ENCODE measurements at places on chromosomes 1 and 21.

DNA sequence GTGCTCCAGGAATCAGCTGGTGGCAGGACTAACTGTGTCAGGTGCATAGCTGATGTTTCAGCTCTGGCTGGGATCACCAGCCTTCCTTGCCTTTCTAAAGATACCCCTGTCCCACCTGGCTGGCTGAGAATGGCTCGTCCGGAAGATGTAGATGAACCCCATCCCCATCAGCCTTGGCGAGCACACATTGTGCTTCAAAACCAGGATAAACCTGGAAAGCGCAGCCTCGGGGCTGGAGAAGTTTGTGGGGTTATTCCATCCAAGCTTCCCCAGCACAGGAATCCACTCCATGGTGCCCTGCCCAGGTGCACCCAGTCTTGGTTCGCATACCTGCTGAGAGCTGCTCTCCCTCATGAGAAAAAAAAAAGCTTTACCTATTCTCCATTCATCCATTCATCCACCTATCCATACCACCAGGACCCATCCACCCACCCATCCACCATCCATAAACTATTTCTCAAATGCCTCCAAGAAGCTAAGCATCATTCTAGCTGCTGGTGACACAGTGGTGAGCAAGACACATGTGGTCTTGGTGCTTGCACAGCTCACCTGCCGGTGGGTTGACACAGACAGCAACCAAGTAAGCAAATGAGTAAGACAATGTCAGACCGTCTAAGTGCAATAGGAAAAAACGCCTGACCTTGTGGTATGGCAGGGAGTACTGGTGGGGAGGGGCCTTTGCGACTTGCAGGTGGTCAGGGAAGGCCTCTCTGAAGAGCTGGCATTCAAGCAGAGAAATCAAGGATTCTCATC lies 94.0 kb downstream of the DMRTB1 start:
- DNase-seq: no peak

DNA sequence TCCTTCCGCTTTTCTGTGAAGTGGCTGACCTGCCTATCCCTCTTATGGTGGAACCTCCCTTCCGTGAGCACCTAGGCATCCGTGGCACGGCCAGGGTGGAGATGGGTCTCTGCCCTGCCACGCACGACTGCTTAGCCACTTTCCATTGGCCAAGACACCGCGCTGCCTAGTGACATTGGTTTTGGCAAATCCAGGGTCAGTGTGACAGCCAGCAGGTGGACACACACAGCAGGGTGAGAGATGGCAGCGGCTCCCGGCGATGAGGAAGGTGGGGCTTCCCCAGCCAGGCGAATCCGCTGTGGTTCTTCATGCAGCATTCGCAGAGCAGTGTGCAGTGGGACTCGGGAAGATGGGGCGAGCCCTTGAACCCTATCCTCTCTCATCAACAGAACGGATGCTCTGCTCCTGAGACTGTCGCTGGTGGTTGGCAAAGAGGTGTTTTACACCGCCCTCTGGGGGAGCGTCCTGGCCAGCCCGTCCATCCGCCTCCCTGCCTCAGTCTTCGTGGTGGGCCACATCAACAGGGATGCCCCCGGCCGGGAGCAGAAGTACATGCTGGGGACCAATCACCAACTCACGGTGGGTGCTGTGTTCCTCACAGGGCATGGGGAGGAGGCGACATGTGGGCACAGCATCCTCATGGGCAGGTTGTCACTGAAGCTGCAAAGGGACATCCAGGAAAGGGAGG lies 51.8 kb downstream of the DOP1B start:
- DNase-seq: no peak

DNA sequence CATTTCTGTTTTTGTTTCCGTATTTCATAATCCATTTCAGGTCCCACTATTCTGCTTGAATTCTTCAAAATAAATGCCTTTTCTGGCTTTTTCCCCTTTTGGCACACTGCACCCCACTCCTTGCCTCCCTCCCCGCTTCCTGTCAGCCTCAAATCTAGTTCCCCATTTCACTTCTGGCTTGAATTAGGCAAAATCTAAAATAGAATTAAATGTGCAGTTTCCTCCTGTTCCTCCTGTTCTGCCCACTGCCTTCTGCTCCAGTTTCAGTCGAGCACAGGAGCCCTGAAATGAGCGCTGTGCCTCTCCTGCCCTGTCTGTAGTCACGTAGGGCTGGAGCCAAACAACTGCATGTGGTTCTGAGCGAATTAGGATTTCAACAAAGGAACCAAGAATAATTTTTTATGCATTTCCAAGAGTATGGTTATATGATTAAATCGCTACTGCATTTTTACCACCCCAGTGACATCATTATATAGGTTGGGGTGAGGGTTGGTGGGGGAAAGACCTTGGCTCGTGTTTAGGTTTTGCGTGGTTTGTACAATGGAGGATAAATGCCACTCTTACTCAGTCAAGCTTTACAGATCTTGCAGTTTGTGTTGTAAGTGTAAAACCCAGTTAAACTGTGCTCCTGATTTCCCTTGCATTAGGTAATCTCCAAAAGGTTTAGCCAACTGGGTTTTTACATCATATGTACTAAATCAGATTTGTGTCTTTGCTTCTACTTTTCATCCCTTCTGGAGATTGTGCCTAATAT lies 114.9 kb downstream of the VPS13D start:
- DNase-seq: no peak

- no peak for DNase-seq
These were observed 95.5 kb downstream of the ZFYVE9 start for GRCh38 chr1:52237430-52237829.

DNA sequence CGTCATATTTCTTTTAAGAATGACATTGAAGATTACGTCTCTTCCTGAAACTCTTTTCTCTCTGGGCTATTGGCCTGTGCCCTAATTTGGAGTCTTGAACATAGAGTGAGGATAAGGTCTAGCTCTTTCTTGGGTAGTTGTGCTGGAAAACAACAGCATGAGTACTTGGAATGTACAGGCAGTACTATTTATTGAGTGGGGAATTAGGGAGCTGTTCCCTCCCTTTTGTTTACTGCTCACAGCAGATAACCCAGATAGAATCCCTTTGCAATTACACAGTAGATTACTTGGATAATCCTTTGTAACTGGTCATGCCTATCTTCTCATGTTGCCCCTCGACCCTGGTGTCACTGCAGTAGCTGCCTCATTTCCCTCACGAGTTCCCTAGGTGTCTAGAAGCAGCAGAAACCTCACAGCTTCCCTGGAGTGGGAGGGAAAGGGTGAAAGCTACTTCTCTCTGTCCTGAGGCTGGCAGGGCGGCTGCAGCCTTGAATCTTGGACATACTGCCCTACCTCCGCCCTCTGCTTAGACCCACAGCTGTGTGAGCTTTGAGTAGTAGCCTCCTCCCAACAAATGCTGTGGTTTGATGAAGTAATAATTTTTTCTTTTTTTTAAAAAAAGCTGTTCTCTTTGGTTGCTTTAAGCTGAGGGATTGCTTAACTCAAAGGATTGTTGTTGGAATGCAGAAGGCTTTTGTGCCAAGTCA lies 70.6 kb downstream of the FGGY start:
- no peak for DNase-seq

- no peak for DNase-seq
These were observed 9.2 kb upstream of the TRAF3IP3 start for GRCh38 chr1:209746451-209747165.

GRCh38 chr1:164712131-164713036 lies 153.4 kb downstream of the PBX1 start:
- DNase-seq: no peak

GRCh38 chr1:194228427-194228826 lies 1042.0 kb upstream of the B3GALT2 start:
- no peak for DNase-seq

DNA sequence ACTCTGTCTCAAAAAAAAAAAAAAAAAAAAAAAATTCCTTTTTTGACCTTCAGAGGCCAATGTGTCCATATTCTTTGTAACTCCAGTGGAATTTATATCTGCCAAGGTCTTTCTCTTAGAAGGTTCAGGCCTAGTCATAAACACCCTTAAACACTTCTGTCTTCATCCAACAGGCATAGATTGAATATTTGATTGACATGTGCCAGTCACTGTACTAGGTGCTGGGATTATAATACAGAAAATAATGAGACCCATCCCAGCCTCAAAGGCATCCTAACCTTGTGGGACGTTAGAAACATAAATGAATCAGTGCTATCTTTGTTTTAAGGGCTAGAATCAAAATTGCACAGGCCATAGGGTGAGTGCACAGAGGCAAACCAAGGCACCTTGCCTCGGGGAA lies 62.9 kb upstream of the SERBP1 start:
- DNase-seq: no peak

DNA sequence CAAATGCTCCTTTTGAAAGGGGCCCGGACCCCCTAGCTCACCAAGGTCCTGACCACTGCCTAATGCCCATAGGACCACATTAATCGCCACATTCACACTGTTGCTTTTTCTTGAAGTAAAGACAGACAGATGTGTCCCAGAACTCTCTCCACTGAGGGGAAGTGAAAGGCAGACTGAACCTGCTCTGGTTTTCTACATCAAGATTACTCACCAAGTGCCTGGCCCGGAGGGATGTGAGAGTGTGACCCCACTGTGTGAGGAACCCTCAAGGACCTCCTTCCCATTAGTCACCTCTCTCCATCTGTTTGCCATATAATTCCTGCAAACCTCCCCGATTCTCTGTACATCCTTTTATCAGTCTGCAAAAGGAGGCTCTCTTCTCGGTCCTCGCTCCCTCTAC lies 381.5 kb downstream of the OMA1 start:
- DNase-seq: no peak

- no peak for DNase-seq
These were observed 77.6 kb downstream of the PLXNA2 start for GRCh38 chr1:208166340-208167138.

- no peak for DNase-seq
These were observed 107.9 kb upstream of the GNG12 start for GRCh38 chr1:67941155-67941554.

DNA sequence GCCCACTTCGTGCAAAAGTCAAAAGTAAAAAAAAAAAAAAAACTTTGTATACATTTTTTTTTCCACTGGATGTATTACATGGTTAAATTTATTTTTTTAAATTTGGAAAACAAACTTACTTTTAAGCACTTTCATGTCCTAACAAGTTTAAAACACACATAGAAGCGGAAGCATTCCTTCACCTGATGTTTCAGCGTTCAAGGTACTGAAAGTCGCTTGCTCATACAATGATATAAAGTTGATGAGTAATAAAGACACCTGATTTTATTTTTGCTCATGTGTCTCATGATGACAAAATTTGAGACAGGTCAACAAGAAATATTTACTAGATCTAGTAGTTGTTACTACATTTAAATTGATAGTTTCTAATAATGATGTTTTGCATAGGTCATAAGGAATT lies 35.5 kb downstream of the ADAMTS1 start:
- DNase-seq: no peak

DNA sequence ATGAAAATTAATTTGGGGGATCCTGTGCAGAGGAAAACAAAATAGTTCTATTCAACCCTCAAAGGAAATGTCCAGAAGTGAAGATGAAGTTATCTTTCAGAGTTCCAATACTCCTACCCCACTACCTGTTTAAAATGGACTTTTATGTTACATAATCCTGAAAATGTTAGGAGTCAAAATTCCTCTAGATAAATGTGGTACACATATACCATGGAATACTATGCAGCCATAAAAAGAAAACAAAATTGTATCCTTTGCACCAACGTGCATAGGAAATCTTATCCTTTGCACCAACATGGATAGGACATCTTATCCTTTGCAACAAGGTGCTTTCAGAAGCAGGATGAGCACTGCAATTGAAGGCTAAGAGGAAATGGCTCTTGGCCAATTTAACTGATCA lies 245.2 kb downstream of the LTN1 start:
- no peak for DNase-seq

DNA sequence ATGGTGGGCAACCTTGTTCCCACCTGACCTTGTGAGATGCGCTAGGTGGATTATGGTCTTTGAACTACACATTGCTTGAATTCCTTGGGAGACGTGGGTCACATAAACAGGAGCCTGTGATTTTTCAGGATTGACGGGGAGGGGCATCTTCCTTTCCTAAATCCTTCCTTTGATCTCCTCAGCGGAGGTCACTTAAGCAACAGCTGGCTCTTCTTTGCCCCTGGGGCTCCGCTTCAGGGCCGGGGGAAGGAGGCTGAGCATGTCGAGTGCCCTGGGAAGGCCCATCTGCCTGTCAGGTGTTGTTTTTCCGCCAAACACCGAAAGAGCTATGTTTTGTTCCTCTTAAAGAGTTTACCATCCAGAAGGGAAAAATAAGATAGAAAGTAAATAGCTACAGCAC lies 40.6 kb downstream of the KIF26B start:
- no peak for DNase-seq

- DNase-seq: no peak
These were observed 23.3 kb downstream of the NAV1 start for GRCh38 chr1:201562257-201562656.

GRCh38 chr1:15540186-15540585 lies 13.5 kb downstream of the DNAJC16 start:
- DNase-seq: no peak

GRCh38 chr1:173095632-173096031 lies 44.9 kb upstream of the TNFSF18 start:
- DNase-seq: no peak

GRCh38 chr1:93081716-93082115 lies 2.6 kb downstream of the MTF2 start:
- DNase-seq: peak; percentile 17

DNA sequence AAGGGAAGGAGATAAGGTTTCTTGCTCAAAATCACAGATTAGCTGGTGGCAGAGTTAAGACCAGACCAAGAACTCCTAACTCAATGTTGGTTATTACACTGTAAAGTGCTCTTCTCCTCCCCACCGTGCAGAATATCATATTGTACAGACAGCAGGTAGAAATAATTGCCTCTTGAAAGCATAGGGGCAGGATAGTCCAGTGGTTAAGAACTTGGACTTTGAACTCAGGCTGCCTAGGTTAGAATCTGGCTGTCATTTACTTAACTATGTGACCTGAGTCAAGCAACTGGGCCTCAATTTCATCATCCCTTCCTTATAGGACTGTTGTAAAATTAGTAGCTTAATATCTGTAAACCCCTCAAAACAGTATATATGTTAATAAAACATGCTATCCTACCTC lies 114.9 kb upstream of the HIVEP3 start:
- no peak for DNase-seq

- no peak for DNase-seq
These were observed 44.2 kb downstream of the WLS start for GRCh38 chr1:68188060-68188538.

DNA sequence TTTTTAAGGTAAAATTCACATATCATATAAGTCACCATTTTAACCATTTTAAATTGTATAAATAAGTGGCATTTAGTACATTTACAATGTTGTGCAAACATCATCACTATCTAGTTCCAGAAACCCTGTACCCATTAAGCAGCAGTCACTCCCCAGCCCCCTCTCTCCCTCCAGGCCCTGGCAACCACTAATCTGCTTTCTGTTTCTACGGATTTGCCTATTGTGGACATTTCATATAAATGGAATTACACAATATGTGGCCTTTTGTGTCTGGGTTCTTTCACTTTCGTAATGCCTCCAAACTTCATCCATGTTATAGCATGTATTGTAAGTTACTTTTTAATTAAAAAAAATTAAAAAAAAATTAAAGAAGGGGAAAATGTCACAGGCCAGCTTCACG lies 58.0 kb upstream of the RAB3GAP2 start:
- no peak for DNase-seq

DNA sequence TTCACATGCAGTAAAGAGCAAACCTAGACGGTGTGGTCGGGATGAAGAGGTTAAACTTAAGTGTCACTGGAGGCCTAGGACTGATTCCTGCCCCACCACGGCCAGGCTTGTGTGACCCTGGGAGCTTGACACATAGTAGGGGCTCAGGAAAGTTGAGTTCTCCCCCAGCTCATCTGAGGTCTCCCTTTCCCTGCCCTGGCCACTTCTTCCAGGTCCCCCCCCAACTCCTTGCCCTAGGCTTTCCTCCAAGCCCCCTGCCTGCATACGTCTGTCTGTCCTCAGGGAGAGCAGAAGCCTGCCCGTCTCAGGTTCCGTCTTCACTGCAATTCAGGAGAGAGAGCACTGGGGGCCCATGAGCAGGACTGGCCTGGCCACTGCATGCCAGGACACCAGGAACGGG lies 225.8 kb downstream of the PTPRU start:
- no peak for DNase-seq

Measured in hematopoietic multipotent progenitor cell treated with erythropoietin and hydrocortisone succinate and interleukin-3 and kit ligand, for 15 days (in vitro differentiated cells).